ENCODE measurements at places on chromosomes 1 and 21.

DNA sequence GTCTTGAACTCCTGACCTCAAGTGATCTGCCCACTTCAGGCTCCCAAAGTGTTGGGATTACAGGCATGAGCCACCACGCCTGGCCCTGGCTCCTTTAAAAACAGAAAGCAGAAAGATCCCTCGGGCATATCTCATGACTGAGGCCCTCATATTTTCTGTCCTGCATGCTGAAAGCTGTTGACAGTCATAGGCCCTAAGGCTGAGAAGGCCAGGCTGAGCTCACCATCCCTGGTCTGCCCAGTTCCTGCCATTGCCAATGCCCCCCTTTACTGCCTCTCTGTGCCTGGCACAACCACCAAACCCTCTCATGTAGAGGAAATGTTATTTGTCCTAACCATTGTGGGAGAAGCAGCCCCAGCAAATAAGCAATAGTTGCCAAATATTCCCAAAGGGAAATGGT is 12.7 kb downstream of the CD34 start:
- no peak for DNase-seq

GRCh38 chr21:32728456-32728839 is 635 bp upstream of the SYNJ1 start:
- no peak for DNase-seq

DNA sequence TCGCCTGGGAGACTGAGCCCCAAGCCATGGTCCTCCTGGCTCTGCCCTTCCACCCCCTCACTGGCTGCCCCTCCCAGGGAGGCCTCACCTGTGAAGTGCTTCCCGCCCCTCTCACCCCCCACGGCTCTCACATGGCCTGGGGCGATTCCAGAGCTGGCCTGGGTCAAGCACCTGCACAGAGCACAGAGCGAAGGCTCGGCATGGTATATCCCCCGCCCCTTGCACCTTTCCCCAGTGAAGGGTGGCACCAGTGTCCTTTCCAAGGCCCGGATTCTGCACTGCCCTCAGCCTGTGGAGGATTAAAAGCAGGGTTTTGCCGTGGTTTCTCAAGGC is 1.1 kb upstream of the AJAP1 start:
- no peak for DNase-seq

DNA sequence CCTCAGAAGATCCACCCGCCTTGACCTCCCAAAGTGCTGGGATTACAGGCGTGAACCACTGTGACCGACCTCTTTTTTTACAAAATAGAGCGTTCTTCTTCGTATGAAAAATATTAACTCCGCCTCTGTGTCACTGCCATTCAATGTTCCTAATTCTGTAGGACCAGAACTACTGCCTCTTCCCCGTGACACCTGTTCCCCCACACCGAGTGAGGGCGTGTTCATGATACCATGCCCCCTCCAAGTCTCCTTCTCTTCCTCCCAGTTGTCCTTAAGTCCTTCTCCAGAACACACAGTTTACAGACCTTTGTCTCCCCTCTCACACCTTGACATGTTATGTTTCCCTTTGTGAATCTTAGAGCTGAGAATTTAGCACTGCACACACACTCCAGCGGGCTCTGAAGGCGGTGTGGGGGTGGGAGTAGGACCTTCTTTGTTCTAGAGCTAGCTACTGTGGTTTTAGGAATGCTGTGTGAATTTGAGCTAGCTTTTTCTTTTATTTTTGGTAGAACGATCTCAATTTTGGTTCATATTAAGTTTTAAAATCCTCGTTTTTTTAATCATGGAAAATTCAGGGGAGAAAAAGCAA is 82.4 kb upstream of the LPGAT1 start:
- DNase-seq = no peak

- DNase-seq = no peak
Measured at GRCh38 chr1:210143465-210144062, 89.0 kb upstream of the SERTAD4 start.

Measured in CD4-positive, alpha-beta T cell treated with Interleukin-1 beta for 1 hour (primary cell).